ENCODE measurements at places on chromosomes 12 and 14.

DNA sequence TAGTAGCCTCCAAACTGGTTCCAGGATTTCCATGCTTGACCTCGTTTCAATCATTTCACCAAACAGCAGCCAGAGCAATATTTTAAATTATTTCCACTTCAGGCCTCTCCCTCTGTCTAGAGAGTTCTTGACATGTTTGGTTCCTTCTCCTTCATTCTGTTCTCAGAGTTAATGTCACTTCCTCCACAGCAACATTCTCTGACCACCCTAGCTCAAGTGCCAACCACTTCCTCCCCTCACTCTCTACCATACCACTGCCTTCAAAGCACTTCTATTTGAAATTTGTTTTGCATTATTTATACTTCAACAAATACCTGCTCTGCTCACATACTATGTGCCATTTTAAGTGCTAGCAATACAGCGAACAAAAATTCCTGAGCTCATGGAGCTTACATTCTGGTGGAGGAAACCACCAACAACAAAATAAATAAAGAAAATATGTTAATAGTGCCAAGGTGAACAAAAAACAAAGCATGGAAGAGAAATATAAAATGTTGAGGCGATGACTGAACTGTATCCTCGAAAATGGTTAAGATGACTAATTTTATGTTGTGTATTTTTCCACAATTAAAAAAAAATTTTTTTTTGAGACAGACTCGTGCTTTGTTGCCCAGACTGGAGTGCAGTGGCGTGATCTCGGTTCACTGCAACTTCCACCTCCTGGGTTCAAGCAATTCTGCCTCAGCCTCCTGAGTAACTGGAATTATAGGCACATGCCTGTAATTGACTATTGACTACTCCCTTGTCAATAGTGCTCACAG, 17.3 kb downstream of the BAZ1A start:
- DNase-seq: no peak

GRCh38 chr14:22122829-22123560, 449.4 kb upstream of the OR4E1 start:
- DNase-seq: no peak

- no peak for DNase-seq
Observed at GRCh38 chr12:110794623-110795280, 52.0 kb upstream of the CCDC63 start.

- no peak for DNase-seq
Observed at GRCh38 chr12:105622220-105622619, 291.7 kb downstream of the C12orf75 start.

GRCh38 chr14:75298187-75298965, 19.7 kb downstream of the FOS start:
- no peak for DNase-seq

DNA sequence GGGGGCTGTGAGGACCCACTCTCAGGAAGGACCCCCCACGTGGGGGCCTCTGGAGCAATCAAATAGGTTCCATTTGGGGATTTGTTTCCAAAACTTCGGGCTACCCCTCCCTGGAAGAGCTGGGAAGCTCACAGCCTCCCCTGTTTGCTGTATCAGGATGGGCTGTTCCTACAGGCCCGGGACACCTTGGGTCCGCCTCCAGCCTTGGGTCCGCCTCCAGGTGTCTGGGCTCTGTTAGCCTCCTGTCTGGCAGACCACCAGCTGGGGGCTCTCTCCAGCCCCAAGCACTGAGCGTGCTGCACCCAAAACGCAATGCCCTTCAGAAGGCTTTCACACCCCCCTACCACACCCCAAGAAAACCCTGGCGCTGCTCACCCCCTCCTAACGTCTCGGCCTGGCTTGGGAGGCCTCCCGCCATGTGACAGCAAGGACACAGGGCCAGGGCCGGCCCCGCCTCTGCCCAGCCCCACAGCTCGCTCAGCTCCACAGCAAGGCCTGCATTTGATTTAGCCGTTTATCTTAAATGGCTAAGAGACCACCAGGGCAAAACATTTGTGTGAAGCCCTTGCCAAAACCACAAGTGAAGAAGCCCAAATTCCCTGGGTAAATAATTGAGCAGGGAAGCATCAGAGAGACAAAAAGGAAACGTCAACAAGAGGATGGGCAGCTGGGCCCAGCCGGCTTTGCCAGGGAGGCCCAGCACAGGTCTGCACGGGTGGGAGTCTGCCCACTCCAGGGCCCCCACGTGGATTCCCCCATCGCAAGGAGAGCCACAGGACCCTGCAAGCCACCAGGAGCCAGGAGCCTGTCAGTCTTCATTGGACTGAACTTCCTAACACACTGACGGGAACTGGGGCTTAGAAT, 39.9 kb downstream of the BCL11B start:
- no peak for DNase-seq

GRCh38 chr12:69662764-69663163, 36.3 kb downstream of the BEST3 start:
- no peak for DNase-seq

DNA sequence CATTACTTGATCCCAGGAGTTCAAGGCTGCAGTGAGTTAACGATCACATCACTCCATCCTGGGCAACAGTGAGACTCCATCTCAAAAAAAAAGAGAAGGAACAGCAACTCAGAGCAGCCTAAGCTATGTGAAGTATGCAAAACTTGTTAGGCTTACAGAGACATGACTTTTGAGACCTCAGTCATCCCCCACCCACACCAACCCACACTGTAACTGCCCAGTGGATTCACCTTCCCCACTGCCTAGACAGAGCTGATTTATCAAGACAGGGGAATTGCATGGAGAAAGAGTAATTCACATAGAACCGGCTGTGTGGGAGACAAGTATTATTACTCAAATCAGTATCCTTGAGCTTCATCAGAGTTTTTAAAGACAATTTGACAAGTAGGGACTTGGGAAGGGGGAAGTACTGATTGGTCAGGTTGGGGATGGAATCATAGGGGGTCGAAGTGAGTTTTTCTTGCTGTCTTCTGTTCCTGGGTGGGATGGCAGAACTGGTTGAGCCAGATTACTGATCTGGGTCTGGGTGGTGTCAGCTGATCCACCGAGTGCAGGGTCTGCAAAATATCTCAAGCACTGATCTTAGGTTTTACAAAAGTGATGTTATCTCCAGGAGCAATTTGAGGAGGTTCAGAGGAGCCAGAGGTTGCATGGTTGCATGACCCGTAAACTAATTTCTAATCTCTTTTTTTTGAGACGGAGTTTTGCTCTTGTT, 6.2 kb upstream of the WDR89 start:
- no peak for DNase-seq

- DNase-seq: no peak
Observed at GRCh38 chr12:93208011-93208410, 169.7 kb upstream of the NUDT4 start.

- no peak for DNase-seq
Observed at GRCh38 chr14:56379956-56380355, 199.6 kb upstream of the TMEM260 start.

DNA sequence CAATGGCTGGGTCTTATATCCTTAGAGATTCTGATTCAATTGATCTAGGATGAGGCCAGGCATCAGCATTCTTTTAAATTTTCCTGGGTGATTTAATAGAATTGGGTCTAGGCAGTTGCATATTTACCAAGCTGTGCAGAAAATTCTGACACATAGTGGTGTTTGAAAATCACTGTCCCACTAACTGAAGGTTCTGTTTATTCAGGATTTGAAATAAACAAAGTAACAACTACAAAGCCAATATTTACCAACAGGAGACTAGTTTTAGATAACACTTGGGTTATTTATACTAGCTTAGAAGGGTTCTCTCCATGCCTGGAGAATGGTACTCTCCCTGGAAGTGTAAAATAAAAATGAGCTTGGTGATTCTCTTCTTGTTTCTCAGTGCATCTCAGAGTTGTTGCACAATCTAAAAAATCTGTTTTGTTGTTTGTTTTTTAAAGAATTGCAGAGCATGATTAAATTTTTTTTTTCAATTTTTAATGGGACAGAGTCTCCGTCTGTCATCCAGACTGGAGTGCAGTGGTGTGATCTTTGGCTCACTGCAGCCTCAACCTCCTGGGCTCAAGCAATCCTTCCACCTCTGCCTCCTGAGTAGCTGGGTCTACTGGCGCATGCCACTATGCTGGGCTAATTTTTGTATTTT, 16.9 kb downstream of the BEST3 start:
- DNase-seq: no peak

Data from activated CD8-positive, alpha-beta memory T cell treated with anti-CD3 and anti-CD28 coated beads, Interleukin-2, amount 50 U/mL, for 48 hours (primary cell).